ENCODE measurements at places on chromosomes 16 and 17. TPM values are rescaled to one million over a fixed set of nuclear protein-coding genes. Genes with fewer than 3 reads are reported as not detected.

DNA sequence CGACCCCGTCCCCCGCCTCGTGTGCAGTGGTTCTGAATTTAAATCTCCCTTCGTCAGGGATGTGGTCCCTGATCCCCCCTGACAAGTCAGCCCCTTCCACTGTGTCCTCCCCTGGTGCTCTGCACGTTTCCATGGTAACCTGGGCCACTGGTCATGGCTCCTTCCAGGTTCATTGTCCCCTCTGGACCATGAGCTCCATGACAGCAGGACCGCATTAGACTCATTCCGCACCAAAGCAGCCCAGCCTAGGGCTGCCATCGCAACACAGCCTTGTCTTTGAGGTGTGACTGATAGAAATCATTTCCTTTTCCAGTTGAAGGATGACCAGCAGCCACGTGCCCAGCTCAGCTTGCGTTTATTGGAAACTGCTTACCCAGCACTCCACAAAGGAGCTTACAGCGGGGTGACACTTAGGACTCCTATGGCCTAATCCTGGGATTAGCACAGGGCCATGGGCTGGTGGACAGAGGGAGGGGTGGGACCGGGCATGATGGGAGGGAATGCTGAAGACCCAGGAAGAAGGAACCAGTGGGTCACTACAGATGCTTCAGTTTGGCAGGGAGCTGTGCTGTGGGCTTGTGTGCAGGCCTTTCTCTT, 7.6 kb downstream of the RCVRN start:
- no peak for DNase-seq

DNA sequence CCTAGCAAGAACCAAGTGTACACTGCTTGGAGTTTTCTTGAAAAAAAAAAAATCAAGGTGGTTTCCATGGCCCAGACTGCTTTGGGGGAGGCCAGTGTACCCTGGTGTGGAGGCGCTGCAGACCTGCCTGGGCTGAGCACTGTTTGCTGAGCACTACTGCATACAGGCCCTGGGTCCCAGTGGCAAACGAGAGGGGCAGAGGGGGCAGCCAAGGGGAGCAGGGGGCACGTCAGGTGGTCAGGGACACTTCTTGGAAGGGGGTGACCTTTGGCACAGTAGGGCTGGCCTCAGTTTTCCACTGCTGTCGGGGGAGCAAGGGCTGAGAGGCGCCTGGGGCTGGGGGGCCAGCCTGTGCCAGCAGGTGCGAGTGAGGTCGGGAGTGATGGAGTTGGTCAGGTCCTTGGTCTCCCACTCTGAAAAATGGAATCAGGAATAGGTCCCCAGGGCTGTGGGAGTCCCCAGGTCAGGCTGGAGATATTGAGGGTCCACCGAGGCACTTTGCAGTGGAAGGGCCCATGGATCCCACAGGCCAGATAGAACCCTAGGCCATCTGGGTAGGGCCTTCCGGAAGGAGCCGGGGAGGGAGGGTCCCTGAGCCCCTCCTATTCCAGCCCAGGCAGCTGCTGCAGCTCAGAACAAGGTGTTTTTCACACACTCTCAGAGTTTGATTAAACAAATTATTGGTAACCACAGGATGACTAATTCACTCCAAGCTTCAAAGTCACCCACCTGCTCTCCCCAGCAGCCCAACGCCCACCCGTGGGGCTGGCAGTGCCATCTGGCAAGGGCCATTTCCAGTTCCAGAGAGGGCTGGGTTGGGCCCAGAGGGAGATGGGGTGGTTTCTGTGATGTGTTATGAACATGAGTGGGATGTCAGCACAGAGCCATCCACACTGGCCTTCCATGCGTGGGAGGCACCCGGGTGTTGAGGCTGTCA, 3.5 kb downstream of the ZFPM1 start:
- no peak for DNase-seq

DNA sequence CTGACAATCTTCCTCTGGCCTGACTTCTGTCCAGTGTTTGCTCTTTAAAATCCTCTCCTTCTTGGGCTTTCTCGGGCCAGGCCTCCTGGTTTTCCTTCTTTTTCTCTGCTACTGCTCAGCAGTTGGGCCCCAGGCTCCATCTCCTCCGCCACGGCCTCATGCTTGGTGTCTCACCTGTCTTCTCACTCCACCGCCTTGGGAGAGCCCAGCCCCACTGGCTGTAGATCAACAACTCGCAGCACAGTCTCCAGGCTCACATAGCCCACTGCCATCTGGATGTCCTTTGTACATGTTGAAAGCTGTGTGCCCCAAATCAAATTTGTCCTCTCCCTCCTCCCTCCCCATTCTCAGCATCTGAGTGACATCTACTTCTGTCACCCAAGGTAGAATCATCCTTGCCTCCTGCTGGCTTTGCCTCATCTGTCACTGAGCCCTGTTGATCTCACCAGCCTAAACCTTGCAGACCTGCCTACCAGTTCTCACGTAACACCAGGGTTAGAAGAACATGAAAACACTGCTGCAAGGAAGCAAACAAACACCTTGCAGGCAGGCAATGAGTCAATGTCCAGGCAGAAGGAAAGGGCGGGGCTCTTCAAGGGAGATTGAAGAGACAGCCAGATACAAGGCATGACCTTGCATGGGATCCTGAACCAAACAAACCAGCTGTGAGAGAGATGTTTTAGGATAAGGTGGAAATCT, 103.2 kb upstream of the SMURF2 start:
- no peak for DNase-seq

MEIOC gene
- 1.9 TPM for total RNA-seq
